ENCODE measurements at places on chromosomes 5 and 9. TPM values are rescaled to one million over a fixed set of nuclear protein-coding genes. Genes with fewer than 3 reads are reported as not detected.

SCGB3A2 gene
- total RNA-seq = not detected

HCN1 gene
- total RNA-seq = not detected

POU5F2 gene
- total RNA-seq = not detected

GDNF gene
- not detected for total RNA-seq

TAF11L10 gene
- total RNA-seq = not detected

CTNND2 gene
- not detected for total RNA-seq

ANKRD20A1 gene
- total RNA-seq = 1.5 TPM

RNF183 gene
- not detected for total RNA-seq

TMEM215 gene
- 0.03 TPM for total RNA-seq

CDK7 gene
- total RNA-seq = 60.9 TPM

TOR2A gene
- total RNA-seq = 14.0 TPM

Data from A549 treated with GW870086 at 1 μM for 4 hours (cell line).